SW 1271 (cell line): ENCODE measurements at places on chromosomes 3 and 15.
A peak's percentile ranks its signal among the peaks of the same experiment; 100 is the strongest.

DNA sequence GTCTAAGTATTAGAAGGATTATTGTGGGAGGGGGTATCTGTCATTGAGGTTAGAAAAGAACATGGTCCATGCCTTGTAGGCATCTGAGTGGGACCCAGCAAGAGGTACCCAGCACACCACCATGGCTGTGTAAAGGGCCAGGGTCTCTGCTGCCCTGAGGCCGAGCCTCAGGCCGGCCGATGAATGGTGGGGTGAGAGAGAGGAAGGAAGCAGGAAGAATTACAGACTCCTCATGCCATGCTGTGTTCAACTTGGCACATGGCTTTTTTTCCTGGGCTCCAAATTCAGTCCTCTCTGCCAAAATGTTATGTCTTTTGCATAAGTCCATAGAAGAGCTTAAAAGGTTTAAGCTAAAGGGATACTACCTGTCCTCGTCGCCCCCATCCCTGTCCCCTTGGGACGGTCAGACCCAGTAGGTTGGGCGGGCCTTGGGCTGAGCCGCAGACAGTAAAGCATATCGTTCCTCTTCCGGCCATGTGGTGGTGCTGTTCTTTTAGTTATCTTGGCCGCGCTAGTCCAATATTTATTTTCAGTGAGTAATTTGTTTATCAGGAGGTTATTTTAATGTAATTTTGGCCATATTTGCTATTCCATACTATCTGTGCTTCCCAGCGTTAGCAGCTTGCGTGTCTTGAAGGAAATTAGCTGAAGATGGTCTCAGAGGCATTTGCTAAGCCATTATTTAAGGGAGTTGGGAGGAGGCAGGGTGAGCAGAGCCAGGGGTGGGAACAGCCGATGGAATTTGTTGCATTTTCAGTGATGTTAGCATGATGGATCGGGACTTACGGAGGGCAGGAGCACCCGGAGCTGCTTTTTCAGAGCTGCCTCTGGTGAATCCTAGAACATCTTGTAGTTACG is 152.4 kb downstream of the AGBL1 start:
- no peak for DNase-seq

DNA sequence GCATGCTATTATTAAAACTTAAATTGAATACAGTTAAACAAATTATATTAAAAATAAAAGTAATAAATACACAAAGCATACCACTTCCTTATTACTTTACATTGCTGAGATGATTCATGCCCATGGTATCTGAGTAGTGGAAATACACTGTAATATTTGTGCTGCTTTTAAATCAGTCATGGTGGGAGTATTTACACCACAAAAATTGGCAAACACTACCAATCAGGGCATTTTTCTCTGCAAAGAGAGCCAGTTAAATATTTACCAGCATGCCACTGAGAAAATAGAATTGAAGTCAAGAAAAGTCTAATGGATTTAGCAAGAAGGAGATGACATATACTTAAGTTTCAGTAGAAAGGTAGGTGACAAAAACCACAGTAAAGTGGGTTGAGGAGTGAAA is 19.6 kb downstream of the PPARG start:
- DNase-seq = peak; percentile 75

- DNase-seq = no peak
Measured at GRCh38 chr3:102106416-102107097, 257.2 kb downstream of the NFKBIZ start.

GRCh38 chr15:45083223-45083622 is 30.7 kb downstream of the DUOX2 start:
- no peak for DNase-seq

- peak; percentile 82 for DNase-seq
Measured at GRCh38 chr3:194141415-194142155, 5.6 kb downstream of the HES1 start.

DNA sequence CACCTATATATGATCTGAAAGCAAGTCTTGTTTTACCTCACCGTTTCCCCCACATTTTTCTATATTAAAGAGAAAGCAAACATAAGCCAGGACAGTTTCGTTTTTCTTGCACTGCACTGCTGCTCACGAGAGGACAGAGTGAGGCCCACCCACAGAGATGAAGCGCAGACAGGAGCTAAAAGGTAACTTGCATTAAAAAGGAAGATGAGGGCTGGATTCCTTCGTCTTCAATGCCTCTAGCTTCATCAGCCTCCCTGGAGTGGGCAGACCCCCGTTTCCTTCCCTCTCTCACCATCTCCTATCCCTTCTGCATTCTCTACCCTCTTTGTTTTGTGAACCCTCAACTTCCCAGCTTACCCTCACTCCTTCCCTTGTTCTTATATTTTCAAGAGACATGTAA is 18.9 kb downstream of the SUMF1 start:
- no peak for DNase-seq

- DNase-seq = no peak
Measured at GRCh38 chr15:51641490-51642130, 19.0 kb upstream of the DMXL2 start.

- no peak for DNase-seq
Measured at GRCh38 chr3:134485075-134485717, 589 bp downstream of the ANAPC13 start.

DNA sequence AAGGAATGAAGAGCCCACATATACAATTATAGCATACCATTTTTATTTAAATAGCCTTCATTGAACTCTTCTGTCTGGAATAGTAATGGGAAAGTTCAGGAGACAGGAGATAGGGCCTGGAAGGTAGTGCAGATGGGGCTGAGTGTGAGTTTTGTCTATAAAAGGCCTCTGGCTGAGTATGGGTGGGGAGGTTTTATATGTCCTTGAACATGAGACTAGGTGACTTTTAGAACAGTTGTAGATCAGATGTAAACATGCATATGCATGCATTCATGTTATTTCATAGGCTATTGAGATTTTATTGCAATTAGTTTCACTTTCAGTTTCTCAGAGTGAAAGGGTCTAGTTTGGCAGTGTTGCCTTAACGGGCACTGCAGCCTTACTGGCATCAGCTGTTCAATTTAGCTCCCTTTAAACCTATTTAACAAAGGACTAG is 27.1 kb downstream of the CGGBP1 start:
- peak; percentile 40 for DNase-seq

GRCh38 chr15:80260551-80260950 is 8.5 kb upstream of the CTXND1 start:
- DNase-seq = no peak

GRCh38 chr3:64837126-64837738 is 149.4 kb upstream of the ADAMTS9 start:
- no peak for DNase-seq

DNA sequence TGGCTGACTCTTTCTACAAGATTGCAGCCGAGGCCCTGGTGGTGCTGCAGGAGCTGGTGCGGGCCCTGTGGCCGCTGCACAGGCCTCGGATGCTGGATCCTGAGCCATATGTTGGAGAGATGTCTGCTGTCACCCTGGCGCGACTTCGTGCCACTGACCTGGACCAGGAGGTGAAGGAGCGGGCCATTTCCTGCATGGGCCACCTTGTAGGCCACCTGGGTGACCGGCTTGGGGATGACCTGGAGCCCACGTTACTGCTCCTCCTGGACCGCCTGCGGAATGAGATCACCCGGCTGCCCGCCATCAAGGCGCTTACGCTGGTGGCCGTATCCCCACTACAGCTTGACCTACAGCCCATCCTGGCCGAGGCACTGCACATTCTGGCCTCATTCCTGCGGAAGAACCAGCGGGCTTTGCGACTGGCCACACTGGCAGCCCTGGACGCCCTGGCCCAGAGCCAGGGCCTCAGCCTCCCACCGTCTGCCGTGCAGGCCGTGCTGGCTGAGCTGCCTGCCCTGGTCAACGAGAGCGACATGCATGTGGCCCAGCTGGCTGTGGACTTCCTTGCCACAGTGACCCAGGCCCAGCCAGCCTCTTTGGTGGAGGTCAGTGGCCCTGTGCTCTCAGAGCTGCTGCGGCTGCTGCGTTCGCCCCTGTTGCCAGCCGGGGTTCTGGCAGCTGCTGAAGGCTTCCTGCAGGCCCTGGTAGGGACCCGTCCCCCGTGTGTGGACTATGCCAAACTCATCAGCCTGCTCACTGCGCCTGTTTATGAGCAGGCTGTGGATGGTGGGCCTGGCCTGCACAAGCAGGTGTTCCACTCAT is 20.3 kb downstream of the CAND2 start:
- DNase-seq = no peak

DNA sequence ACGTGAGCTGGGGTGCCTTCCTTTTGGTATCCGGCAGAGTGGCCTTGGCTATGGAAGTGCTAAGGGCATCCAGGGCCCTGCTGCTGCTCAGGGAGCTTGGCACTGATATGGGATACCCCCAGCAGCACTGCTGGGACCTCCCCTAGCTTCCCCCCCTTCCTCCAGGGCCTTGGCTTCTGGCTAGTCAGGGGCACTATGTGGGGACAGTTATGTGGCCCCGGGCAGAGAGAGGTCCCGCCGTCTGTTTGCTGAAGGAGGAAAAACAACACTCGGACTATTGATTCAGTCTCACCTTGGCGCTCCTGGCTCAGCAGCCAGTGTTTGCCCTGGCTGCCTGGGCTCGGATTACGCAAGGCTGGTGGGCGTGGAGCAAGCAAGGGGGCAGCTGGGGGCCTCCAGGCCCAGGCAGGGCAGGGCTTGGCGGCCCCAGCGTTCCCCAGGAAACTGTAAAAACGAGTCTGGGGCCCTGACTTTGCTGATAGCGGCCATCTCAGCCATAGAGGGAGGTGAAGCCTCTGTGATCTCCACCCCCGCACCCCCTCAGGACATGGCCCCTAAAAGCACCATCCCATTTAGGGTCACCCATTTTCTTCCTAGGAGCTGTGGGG is 5.7 kb downstream of the FURIN start:
- DNase-seq = no peak

- DNase-seq = no peak
Measured at GRCh38 chr3:18424213-18424728, 868 bp downstream of the SATB1 start.

GRCh38 chr15:62637574-62637897 is 405.0 kb upstream of the TPM1 start:
- no peak for DNase-seq

DNA sequence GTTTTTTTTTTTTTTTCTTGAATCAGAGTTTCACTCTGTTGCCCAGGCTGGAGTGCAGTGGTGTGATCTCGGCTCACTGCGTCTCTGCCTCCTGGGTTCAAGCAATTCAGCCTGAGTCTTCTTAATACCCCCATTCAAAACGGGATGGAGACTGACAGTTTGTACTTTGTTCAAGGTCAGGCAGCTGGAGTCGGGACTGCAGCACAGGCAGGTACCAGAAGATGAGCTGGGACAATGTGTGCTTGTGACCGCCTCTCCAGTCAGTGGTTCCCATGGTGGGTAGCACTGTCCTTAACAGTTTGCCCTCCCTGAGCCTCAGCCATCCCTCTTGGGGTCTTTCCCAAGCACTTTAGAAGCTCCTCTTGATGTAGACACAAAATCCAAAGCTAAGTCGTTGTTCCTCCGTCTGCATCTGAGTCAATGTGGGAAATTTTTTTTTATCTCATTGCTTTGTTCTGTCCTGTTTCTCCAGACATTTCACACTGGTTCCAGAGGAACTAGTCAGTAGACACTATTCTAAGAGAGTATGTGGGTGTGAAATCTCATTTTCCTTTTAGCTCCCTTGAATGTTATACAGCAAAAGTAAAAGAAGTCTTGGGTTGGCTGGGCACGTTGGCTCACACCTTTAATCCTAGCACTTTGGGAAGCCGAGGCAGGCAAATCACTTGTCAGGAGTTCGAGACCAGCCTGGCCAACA is 5.3 kb upstream of the TTLL13 start:
- no peak for DNase-seq

- no peak for DNase-seq
Measured at GRCh38 chr3:35777065-35777464, 137.7 kb downstream of the ARPP21 start.

- no peak for DNase-seq
Measured at GRCh38 chr15:70196372-70197316, 98.9 kb upstream of the TLE3 start.

DNA sequence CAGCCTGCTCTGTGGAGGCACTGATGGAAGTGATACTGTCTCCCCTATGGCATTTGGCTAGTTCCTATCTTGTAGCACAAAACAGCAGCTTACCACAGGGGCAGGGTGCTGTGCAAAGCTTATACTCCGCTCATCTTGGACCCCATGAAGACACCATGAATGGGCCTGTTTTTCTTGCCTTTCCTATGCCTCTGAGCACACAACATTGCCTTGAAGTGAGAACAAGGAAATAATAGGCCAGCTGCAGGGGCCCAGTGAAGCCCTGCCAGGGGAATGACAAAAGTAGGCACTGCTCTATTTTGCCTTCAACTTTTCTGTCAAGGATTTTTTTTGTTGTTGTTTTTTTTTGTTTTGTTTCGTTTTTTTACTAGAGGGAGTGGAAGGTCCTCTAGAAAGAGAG is 110.3 kb downstream of the PDE8A start:
- no peak for DNase-seq

DNA sequence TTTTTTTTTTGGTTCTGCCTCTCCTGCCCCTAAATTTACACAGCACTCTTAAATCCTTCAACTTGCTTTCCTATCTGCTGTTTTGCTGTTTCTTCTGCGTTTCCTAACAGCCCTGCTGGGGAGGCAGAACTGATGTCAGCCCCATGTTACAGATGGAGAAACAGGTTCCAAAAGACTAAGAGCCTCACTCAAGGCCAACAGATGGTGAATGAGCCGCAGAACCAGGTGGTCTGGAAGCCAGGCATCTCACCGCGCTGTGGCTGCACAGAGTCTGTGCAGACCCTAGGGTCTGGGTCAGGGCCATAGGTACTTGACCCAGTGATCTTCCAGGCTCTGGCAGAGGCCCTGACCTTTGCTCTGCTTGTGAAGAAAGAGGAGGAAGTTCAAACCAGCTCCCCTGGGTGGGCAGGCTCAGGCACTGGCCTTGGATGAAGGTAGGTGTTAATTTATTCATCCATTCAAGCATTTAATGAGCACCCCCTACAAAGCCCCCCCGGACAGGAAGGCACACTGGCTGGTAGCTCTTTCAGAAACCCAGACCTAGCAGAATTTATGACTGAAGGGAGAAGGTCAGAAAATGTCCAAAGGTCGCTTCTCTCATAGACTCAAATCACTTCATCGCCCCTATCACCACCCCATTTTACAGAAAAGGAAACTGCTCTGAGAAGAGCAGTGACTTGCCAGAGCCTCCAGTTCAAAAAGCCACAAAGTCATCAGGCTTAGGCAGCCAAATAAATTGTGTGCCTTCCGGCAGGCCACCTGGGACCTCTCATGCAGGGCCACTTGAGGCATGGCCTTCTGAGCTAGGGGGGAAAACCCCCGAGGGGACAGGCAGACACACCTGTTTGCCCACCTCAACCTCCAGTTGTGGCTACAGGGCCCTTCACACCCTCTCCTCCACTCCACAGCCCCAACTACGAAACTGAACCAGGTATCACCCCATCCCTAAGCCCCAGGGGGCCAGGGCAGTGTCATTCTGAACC is 2.7 kb downstream of the CHDH start:
- DNase-seq = no peak
